ENCODE measurements at places on chromosomes 2 and 18. TPM values are rescaled to one million over a fixed set of nuclear protein-coding genes. Genes with fewer than 3 reads are reported as not detected.

The MFSD6 gene
- total RNA-seq: 65.9 TPM

The SPEG gene
- total RNA-seq: not detected

The KCTD1 gene
- 2.1 TPM for total RNA-seq

The SLC5A7 gene
- not detected for total RNA-seq
